ENCODE measurements at places on chromosomes 11 and 22. TPM values are rescaled to one million over a fixed set of nuclear protein-coding genes. Genes with fewer than 3 reads are reported as not detected.

DNA sequence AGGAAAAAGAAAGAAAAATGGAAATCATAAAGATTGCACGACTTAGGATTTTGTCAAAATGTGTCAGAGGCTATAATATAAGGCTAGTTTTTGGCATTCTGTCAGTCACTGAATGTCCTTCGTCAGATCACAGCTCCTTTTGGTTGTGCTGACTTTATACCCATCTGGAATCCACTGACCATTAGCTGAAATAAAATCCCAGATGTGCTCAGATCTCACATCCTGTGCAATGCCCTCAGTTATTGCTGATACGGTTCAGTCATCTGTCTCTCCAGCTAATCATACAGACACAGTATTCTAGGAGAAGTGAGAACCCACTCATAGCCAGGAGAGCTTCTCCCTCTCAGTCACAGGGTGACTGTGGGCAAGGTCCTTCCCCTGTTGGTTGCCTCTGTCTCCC is 11.5 kb downstream of the CD44 start:
- peaks cover 98% of the 10 kb centered on the region for H3K4me1 ChIP-seq
- H3K36me3 ChIP-seq: peaks cover 4% of the 10 kb centered on the region
- H3K27me3 ChIP-seq: no peaks in the 10 kb centered on the region
- H3K4me3 ChIP-seq: no peak overlapping the region
- DNase-seq: no peak

GRCh38 chr11:10328314-10329098 is 23.6 kb downstream of the ADM start:
- H3K36me3 ChIP-seq: no peaks in the 10 kb centered on the region
- H3K4me1 ChIP-seq: no peaks in the 10 kb centered on the region
- no peak for DNase-seq
- no peak overlapping the region for H3K4me3 ChIP-seq
- no peak overlapping the region for H3K27ac ChIP-seq

DCDC1 gene
- polyA plus RNA-seq: not detected

CEP57 gene
- polyA plus RNA-seq: 41.5 TPM
